ENCODE measurements at places on chromosomes 4 and X.

GRCh38 chr4:158787709-158788475 is 19.1 kb downstream of the FNIP2 start:
- DNase-seq: no peak

- DNase-seq: no peak
Observed at GRCh38 chr4:95426455-95426854, 122.3 kb downstream of the UNC5C start.

- no peak for DNase-seq
Observed at GRCh38 chr4:59904331-59904730, 1295.8 kb upstream of the ADGRL3 start.

GRCh38 chr4:48016141-48017107 is at the start of the genes CNGA1 and NIPAL1:
Gene CNGA1, minus strand, starts transcription at chr4:48016681. Its CDS starts 63,992 bp downstream, at chr4:47952689.
Gene NIPAL1, plus strand, starts transcription at chr4:48016772. Its CDS starts 68 bp downstream, at chr4:48016840.
- peak; percentile 75 for DNase-seq

GRCh38 chrX:65575022-65575421 is 40.4 kb upstream of the LAS1L start:
- DNase-seq: no peak

DNA sequence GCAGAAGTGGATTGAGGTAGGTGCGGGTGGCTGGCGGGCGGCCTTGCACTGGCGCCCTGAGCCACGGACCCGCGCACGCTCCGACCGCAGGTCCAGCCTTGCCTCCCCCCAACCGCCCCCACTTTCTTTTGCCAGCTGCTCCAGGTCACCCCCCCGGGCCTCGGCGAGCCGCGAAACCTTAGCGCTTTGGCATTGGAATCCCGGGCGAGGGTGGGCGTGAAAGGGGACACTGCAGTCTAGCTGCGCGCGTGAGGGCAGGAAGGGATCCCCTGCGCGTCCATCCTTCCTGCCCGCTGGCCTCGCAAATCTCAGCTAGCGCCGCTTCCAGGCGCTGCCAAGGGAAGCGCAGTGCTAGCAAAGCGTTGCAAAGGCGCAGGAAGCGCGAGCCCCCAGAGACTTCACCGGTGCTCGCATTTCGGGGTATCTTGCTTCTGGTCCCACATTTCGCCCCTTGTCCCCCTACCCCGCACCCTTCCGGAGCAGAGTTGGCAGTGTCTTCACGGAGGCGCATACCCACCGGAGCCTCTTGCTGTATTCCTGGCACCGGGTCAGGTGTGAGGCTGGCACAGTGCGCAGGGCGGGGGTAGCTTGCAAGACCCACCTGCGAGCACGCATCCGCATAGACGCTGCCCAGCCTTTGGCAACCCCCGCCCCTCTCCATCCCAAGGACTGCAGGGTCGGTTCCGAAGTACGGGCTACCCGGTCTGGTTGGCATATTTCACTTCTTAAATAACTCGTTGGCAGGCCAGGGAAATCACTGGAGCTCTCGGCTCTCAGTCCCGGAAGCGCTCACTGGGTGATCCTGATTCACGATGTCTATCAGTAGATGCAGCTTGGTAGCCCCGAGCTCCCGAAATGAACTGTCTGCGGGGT is 104.4 kb downstream of the UCHL1 start:
- DNase-seq: no peak

DNA sequence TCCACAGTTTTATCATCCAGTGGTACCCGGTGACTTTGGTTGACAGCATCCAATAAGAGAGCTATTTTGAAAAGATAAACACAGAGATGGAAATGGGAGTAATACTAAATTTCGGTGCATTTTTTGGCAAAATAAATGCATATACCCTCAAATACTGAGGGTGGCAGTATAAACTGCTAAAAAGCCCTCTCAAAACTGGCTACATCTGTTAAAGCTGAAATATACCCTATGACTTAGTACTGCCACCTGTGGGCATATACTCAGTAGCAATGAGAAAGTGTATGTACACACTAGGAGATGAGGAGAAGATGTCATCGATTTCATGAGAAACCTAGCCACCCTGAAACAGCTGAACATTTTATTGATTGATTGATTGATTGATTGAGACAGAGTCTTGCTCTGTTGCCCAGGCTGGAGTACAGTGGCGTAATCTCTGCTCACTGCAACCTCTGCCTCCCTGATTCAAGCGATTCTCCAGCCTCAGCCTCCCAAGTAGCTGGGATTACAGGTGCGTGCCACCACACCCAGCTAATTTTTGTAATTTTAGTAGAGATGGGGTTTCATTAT is 12.2 kb upstream of the TMEM128 start:
- no peak for DNase-seq

DNA sequence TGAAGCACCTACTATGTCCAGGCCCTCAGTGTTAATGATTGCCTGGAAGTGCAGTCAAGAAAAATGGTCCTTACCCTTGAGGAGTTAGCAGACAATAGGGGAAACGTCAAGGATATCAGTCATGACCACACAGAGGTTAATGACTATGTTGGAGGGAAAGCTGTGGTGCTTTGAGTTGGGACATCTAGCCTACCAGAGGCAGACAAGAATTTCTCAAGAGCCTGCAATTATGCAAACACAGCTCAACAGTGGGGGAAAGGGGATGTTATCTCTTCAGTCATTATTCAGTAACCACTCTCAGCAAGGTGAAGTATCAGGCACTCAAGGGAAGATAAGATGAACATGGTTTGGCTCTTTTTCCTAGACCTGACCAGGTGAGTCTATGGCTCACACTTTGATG is 7.0 kb upstream of the FGFBP1 start:
- no peak for DNase-seq

- DNase-seq: no peak
Observed at GRCh38 chrX:7100022-7100421, 47.5 kb upstream of the STS start.

- no peak for DNase-seq
Observed at GRCh38 chr4:154126276-154126675, 337.4 kb upstream of the SFRP2 start.

DNA sequence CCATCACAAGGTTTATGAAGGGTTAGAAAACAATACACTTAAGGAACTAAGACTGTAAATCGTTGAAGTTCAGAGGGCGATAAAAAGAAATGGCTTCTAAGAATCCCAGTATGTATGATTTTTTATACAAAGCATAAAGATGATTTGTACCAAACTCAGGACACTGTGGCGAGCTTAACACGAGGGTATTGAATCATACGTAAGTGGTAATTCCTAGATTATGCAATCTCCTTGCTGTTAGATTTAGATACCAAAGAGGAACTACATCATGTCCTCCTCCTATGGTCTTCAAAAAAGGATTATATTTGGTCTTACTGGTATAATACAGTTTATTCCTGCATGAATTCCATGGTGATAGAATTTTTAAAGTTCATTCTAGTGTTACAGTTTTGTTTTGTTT is 23.9 kb downstream of the NFKB1 start:
- DNase-seq: no peak

GRCh38 chr4:56511098-56511497 is 5.5 kb downstream of the ARL9 start:
- DNase-seq: no peak

DNA sequence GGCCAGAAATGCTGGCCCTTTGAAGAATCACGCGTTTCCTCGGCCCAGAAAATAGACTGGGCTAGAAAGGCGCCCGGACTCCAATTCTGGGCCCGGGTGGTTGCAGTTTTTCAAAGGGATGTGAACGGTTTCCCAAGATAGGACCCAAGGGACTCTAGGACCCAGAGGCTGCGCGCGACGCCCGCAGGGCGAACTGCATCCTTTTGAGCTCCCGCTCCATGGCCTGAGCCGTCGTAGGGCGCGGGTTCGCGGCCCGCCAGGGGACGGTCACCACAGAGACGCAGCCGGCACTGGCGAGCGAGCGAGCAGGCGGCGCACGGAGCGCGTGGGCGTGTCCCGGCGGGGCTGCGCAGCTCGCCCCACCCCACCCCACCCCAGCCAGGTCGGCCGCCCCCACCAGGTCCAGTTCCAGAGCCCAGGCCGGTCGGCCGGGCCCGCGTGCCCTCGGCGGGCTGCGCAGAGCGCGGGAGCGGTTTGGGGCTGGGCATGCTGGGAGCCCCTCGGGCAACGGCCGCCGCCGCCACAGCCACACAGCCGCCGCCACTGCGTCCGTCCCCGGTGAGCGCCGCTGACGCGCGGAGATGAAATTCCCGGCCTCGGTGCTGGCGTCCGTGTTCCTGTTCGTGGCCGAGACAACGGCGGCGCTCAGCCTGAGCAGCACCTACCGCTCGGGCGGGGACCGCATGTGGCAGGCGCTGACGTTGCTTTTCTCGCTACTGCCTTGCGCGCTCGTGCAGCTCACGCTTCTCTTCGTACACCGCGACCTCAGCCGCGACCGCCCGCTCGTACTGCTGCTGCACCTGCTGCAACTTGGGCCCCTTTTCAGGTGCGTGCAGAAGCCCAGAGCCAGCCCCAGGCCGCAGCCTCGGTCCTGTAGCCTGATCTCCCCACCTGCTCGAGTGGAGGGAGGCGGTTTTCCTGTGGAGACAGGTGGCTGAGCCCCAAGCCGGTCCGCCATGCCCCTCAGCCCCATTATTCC is at the start of gene XK:
Gene XK (plus strand): TSS at position 411 of the 979 bp plus-strand sequence. CDS start 171 bp downstream, at position 582.
- DNase-seq: peak; percentile 30

GRCh38 chr4:11746734-11747133 is 318.0 kb upstream of the HS3ST1 start:
- no peak for DNase-seq

DNA sequence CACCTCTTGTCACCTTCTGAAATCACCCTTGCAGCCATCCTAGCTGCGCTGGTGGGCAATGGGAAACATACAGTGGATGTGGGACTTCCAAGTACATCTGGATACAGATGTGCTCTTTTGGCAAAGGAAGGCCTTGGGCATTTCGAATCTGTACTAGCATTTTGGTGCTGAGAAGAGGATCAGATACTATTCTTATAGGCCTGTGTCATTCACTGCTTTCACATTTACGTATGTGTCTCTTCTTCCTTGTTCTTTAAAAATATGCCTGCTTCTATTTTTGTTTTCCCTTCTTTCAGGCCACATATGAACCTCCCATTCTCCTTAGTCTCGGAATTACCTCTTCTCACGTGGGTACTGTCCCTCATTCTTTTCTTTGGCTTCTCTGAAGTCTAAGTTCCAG is 53.1 kb downstream of the EFNB1 start:
- DNase-seq: no peak

DNA sequence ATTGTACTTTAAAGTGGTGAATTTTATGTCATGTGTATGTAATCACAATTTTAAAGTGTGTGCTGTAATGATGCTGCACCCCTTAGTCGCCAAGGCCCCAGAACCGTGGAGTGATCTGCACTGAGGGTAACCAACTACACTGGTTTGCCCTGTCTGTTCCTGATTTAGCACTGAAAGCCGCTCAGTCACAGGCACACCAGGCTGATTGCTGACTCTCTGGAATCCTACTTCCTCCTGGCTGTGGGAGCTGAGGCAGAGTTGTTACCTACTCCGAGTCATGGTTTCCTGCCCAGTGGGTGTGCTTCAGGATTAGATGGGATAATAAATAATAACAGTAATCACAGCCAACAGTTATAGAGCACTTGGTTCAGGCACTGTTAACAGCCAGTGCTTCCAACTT is 645.4 kb downstream of the BCOR start:
- no peak for DNase-seq

DNA sequence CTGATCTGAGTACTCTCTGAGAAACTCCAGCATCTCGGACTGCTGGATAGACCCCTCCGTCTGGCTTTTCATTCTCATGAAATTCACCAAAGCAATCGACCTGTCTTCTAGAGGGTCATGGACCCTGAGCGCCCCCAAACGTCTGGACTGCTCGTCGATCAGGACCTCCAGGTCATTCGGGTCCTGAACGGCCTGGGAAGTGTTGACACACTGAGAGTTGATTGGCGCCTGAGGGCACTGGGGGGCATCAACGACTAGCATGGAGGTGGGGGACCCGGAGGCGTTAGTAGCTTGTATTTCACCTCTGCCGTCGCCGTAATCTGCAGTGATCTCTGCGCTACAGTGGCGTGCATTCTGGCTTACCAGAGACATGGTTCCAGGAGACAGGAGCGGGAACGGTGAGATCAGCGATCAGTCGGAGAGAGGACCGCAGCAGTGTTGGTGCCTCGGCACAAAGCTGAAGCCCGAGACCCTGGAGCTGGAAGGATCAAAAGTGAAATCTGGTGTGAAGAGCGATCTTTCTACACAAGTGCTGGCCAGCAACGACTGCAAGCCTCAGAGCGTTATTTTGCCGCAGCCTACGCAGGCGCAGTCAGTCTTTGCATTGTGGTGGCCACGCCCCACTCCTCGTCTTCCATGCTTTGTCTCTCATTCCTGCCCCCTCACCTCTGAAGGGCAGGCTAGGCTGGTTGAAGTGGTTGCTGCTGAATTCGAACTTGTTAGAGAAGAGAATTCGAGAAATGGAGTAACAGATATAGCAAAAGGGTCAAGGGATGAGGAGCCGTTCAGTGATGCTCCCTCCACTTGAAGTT is at the start of gene MAGEE2:
Gene MAGEE2 (minus strand): TSS at position 575 of the 812 bp plus-strand sequence. CDS start 203 bp downstream, at position 372.
- DNase-seq: peak; percentile 13

DNA sequence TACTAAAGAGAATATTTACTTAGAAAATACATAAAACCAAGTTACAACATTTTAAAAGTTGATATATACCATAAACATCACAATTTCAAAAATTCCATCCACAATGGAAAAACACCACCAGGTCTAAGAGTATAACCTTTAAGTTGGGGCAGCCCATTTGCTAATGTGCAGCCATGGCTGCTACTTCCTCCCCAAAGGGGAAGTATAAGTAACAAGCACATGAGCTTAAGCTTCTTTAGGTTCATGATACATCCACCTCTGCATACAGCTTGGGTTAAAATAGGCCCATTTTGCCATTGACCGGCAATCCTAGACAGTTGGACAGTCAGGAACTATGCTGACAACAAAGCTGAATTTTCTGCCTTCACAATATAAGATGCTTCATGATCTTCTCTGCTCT is 16.6 kb upstream of the GASK1B start:
- no peak for DNase-seq

DNA sequence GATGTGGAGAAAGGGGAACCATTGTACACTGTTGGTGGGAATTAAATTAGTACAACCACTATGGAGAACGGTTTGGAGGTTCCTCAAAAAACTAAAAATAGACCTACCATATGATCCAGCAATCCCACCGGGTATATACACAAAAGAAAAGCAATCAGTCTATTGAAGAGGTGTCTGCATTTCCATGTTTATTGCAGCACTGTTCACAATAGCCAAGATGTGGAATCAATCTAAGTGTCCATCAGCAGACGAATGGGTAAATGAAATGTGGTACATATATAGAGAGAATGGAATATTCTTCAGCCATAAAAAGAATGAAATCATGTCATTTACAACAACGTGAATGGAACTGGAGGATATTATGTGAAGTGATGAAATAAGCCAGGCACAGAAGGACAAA is 208.1 kb downstream of the TRIML1 start:
- no peak for DNase-seq
